ENCODE measurements at places on chromosomes 3 and 15.
A peak's percentile ranks its signal among the peaks of the same experiment; 100 is the strongest.

DNA sequence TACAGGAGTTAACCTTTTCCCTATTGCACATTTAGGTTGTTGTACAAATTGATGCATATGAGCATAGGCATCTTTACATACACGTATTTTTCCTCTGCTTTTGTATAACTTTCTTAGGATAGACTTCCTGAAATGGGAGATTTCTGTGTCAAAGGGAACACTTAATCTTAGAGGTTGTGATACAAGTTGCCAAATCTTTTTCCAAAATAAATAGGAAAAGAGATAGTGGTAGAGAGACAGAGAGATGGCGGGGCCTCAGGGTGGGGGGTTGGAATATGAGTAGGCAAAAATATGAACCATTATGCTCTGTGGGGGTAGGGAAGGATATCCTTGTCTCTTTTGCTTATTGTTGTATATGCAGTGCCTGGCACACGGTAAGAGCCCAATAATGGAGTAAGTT lies 70.7 kb upstream of the UBE2E1 start:
- no peak for DNase-seq

DNA sequence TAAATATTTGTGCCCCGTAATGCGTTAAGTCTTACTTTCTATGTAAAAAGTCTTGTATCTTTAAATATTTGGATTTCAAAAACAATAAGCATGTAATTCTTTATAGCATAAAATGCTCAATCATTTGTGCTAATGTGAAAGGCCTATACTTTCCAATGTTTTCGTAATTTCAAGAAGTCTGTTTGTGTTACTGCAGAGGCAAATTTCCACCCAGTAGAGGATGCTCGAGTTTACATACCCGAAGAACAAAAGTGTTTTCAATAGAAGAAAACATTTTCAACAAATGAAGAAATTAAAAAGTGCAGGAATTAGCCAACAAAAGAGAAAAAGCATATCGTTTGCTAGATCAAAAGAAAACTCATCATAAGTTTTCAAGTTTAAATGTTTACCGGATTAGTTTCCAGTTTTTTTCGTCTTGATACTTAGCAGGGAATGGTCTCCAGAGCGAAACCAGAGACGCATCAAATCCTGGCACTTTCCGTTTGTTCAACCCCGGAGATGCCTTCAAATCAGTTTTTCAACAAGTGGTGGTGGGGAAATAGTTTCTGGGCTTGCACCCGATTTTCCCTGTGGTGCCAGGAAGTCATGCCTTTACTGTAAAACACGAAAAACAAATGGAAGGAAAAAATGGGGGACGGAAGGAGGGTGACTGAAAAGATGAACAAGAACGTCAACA lies 1.0 kb downstream of the CGGBP1 start:
- no peak for DNase-seq

GRCh38 chr3:1609416-1609815 lies 489.2 kb upstream of the CNTN4 start:
- no peak for DNase-seq

- DNase-seq: no peak
Observed at GRCh38 chr3:13157986-13158385, 84.8 kb upstream of the IQSEC1 start.

DNA sequence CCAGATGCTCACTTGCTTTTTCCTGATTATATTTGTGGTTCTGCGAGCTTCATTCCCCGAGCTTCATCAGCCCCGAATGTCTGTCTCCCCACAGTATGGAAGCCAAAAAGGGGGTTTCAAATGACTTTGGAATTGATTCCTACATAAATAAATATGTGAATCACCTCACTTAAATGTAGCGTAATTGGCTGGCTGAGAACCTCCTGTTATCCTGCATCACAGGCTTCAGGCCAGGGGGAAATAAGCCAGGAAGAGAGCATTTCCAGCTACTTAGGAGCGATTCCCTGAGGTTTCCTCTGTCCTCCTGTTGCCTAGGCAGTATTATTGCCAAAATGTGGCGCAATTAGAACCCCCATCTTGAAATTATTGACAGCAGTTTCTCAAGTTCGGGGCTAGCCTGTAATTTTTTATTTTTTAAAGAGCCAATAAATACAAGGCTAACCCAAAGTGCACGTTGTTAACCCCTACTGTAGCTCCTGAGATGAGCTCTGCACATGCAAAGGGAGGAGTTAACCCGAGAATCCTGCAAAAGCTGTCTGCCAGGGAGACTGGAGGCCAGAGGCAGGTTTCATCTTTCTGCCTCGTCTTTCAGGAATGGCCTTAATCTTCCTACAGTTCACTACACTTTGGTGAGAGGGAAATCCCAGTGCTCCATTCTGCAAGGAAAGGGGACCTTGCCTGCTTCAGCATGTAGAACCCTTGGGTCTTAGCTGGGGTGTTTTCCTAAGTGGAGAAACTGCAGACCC lies 148.2 kb downstream of the ADAMTS9 start:
- no peak for DNase-seq

DNA sequence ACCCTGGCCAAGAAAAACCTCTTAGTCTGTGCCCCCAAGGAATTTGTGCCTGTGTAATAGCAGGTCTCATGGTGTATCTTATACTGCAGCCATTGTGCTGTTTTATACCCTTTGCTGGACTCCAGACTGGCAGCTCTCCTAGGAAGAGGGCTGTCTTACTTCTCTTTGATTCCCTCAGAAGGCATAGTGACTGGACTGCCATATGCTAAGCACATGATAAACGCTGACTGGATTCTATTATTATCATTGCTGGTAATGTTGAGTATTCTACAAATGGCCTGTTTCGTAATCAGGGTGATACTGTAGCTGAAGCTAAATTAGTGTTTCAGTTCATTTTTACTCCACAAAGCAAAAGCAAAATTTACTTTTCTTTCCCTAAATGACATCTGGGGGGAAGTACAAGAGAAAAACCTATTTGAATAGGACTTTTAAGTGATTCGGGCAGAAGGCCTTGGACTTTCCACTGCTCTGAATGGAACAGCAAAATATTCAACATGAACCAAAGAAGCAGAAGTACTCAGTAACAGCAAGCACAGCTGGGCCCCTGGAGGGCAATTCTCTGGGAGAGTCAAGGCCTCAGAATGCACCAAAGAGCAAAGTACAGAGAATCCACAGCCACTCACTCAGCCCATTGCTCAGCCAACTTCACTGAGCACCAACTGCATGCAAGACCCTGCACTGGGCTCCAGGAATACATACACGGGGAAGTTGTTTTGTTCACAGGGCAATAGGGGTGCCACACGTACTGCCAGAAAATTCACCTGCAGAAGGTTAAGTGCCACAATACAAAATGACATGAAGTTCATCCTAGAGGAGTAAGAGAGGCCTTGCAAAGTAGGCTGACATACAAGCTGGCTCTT lies 7.9 kb upstream of the BCL2A1 start:
- no peak for DNase-seq

- no peak for DNase-seq
Observed at GRCh38 chr15:48954538-48954937, 9.2 kb downstream of the SHC4 start.

- DNase-seq: no peak
Observed at GRCh38 chr15:83053151-83053550, 13.9 kb downstream of the BTBD1 start.

- no peak for DNase-seq
Observed at GRCh38 chr3:147705651-147706051, 296.5 kb downstream of the ZIC1 start.

- DNase-seq: no peak
Observed at GRCh38 chr15:72005483-72005882, 112.5 kb downstream of the MYO9A start.

GRCh38 chr3:40306336-40306735 lies 3.2 kb upstream of the EIF1B start:
- no peak for DNase-seq

DNA sequence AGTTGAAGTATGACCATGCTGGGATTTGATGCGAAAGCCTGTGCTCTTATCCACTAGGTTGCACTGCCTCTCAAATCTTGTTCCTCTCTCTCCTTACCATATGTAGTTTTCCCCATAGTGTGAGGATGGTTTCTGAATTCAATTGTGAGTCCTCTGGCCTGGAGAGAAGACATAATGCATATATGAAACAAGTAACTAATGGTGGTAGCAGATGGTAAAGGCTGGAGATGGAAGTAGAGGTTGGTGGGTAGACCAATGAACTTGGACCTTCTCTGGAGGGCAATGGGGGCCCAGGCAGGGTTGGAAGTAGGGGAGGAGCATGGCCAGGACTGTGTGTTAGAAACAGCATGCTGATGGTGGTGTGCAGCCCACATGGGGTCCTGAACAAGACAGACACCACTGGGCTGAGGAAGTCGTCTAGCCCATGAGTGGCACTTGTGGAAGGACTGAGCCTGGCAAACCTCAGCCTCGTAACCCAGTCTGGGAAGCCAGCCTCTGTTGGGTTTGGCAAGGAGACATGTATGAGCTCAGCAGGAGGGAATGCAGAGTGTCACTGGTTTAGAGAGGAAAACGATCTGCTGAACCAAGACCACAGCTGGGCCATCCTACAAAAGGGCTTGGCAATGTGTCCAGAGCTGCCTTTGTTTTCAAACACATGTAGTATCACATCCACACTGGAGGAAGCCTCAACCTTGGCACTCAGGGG lies 18.5 kb upstream of the LMCD1 start:
- no peak for DNase-seq

DNA sequence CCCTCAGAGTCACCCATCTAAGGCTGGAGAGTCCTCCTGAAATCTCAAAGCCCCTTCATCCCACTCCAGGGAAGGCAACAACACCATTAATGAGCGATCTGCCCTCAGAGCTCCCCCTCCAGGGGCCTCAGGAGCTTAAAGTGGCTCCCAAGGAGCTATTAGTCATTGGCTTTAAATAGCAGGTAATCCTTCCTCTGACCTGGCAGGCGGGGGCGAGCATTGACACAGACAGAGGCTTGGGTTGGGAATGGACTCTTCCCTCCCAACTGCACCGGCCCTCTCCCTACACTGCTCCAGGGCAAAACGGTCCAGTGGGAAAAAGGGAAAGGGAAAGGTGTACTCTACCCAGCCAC lies 1.4 kb downstream of the MFGE8 start:
- no peak for DNase-seq

GRCh38 chr3:189927975-189928895 lies 192.5 kb downstream of the P3H2 start:
- peak; percentile 4 for DNase-seq

GRCh38 chr3:126693921-126694320 lies 10.1 kb upstream of the CHCHD6 start:
- no peak for DNase-seq

DNA sequence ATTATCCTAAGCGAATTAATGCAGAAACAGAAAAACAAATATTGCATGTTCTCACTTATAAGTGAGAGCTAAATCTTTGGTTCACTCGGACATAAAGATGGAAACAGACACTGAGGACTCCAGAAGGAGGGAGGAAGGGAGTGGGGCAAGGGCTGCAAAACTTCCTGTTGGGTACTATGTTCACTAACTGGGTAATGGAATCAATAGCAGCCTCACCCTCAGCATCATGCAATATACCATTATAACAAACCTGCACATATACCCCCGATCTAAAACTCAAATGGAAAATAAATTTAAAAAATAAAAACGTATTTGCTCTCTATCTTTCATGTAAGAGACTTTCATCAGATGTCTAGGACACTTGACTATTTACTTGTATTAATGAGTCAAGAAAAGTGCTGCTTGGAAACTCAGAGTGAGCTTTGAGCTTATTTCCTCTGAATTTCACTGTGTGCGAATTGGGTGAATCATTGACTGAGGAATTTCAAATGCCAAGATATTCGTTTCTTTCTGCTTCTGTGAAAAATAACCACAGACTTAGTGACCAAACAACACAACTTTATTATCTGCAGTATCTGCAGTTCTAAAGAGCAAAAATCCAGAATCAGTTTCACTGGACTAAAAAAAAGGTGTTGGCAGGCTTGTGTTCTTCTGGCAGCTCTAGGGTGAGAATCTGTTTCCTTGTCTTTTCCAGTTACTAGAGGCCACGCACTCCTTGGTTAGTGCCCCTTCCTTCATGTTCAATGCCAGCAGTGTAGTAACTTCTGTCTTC lies 18.4 kb downstream of the TM4SF18 start:
- no peak for DNase-seq

DNA sequence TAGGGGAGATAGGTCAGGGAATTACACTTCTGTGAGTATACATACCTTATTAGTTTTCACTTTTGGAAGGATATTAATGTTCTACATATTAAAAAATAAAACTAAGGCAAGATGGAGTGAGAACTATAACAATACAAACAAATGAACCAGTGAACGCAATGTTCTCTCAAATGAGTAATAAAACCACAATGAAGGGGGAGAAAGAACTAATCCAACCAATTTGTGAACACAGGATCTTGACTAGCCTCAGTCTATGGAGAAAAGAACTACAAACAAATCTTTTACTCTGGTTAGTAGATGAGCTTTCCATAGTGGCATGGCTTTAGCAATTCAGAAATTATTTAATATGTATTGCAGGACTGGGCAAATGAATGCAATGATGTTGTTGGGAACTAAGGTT lies 26.9 kb upstream of the ATOSA start:
- no peak for DNase-seq

DNA sequence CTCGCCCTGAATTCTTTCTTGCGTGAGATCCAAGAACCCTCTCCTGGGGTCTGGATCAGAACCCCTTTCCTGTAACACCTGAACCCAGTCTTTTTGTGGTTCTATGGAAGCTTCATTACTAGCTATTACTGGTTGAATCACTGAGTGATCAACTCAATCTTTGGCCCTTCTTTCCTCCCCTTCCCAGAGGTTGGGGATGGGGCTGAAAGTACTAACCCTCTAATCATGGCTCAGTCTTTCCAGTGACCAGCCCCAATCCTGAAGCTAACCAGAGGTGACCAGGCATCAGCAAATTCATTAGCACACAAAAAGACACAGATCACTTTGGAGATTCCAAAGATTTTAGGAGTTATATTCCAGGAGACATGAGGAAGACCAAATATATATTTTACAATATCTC lies 39.5 kb downstream of the HERC1 start:
- DNase-seq: no peak

- no peak for DNase-seq
Observed at GRCh38 chr3:187944390-187945179, 199.3 kb upstream of the BCL6 start.

DNA sequence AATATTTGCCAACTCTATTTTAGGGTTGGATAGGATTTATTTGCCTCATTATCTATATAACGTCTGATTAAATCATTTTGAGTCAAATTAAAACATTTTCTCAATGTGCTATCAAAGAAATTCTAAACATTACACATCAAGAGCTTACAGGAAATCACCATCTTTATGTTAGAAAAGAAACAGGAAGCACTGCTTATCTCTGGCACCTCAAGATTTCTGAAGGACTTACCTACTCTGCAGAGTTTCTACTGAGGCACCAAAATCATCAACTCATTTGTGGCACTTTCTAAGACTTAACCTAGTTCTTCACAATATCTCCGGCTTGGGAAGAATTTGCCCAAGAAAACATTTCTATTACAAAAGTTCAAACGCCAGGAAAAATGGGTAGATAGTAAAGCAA lies 181.3 kb upstream of the EOMES start:
- no peak for DNase-seq
